Type B pancreatic cell (in vitro differentiated cells): ENCODE measurements at places on chromosomes 12 and 14.

- H3K4me1 ChIP-seq: peaks cover 25% of the 10 kb centered on the region
- H3K4me3 ChIP-seq: peak overlapping the region; percentile 100
- H3K36me3 ChIP-seq: no peaks in the 10 kb centered on the region
- peak overlapping the region; percentile 97 for H3K27ac ChIP-seq
- H3K27me3 ChIP-seq: no peaks in the 10 kb centered on the region
Observed at GRCh38 chr14:52694761-52695480, 437 bp downstream of the ERO1A start.

- peaks cover 17% of the 10 kb centered on the region for H3K27me3 ChIP-seq
- no peak for DNase-seq
- H3K4me1 ChIP-seq: peaks cover 28% of the 10 kb centered on the region
- no peak overlapping the region for H3K4me3 ChIP-seq
- H3K27ac ChIP-seq: no peak overlapping the region
Observed at GRCh38 chr14:97975962-97976361, 1178.8 kb downstream of the VRK1 start.

DNA sequence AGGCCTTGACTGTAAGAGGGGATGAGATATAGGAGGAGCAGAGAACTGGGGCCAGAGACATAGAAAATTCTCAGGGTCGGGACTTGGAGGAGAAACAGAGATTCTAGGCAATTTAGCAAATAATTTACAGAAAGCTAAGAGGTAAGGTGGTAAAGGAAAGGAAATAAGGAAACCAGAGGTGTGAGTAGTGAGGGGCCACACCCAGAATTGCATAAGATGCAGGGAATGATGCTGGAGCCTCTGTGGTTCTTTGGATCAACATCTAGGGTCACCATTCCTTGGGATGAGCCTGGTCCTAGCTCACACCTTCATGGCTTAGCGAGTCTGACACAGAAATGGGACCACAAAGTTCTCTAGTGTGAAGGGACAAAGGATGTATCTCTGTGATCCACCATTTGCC is 949 bp upstream of the SDR9C7 start:
- DNase-seq: no peak
- H3K4me1 ChIP-seq: peaks cover 14% of the 10 kb centered on the region
- H3K36me3 ChIP-seq: no peaks in the 10 kb centered on the region
- no peak overlapping the region for H3K4me3 ChIP-seq
- H3K27me3 ChIP-seq: no peaks in the 10 kb centered on the region

DNA sequence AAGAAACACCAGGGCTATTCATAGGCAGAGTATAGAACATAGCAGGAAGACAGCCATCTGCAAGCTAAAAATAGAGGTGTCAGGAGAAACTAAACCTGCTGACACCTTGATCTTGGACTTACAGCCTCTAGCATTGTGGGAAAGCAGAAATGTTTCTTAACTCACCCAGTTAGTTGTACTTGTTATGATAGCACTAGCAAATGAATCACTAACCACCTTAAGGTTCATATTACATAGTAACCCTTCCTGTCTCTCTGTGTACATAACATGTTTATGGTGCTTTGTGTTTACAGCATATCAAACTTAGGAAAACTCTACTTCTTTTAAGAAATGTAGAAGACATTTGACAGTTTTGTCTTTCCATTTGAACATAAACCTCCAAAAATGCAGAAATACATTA is 1031.3 kb downstream of the FSCB start:
- peaks cover 6% of the 10 kb centered on the region for H3K4me1 ChIP-seq
- no peak for DNase-seq
- no peaks in the 10 kb centered on the region for H3K36me3 ChIP-seq
- H3K4me3 ChIP-seq: no peak overlapping the region

DNA sequence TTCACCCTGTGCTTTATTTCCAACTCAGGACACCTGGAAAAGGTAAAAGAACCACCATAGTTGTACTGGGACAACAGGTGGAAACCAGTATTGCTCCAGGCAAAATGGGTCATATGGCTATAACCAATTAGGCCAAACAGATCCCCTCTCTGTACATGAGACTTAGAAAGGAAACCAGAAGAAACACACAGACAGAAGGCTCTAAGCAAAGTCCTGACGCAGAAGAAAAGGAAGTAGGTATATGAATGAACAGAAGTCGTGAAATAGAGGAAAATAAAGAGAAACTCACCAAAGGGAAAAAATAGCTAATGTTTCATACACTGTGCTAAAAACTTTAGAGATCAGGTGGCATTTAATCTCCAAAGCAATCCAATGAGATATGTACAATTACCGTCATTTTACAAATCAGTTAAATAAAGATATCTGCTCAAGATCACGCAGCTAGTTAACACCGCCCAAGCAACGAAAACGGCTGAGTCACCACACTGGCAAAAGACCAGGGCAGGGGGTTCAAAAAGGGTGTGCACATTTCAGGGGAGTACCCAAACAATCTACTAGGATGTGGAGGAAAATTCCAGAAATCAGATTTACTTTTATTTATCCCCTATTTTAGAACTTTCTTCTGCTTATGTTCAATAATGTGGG is 82.3 kb downstream of the ITPR2 start:
- no peak overlapping the region for H3K4me3 ChIP-seq
- peaks cover 9% of the 10 kb centered on the region for H3K4me1 ChIP-seq
- no peaks in the 10 kb centered on the region for H3K27me3 ChIP-seq
- H3K36me3 ChIP-seq: peaks cover 39% of the 10 kb centered on the region
- DNase-seq: no peak

- H3K4me3 ChIP-seq: no peak overlapping the region
- no peak overlapping the region for H3K27ac ChIP-seq
- H3K27me3 ChIP-seq: peaks cover 3% of the 10 kb centered on the region
- DNase-seq: no peak
- peaks cover 10% of the 10 kb centered on the region for H3K4me1 ChIP-seq
Observed at GRCh38 chr14:93752980-93753561, 35.2 kb downstream of the PRIMA1 start.
